ENCODE measurements at places on chromosomes 13 and 19.

GRCh38 chr13:98599502-98600328 is 22.8 kb upstream of the STK24 start:
- no peak for DNase-seq

- no peak for DNase-seq
Measured at GRCh38 chr13:18952225-18953016, 229.2 kb downstream of the TUBA3C start.

GRCh38 chr13:76043874-76044273 is 407.7 kb downstream of the LMO7 start:
- DNase-seq, result no peak

DNA sequence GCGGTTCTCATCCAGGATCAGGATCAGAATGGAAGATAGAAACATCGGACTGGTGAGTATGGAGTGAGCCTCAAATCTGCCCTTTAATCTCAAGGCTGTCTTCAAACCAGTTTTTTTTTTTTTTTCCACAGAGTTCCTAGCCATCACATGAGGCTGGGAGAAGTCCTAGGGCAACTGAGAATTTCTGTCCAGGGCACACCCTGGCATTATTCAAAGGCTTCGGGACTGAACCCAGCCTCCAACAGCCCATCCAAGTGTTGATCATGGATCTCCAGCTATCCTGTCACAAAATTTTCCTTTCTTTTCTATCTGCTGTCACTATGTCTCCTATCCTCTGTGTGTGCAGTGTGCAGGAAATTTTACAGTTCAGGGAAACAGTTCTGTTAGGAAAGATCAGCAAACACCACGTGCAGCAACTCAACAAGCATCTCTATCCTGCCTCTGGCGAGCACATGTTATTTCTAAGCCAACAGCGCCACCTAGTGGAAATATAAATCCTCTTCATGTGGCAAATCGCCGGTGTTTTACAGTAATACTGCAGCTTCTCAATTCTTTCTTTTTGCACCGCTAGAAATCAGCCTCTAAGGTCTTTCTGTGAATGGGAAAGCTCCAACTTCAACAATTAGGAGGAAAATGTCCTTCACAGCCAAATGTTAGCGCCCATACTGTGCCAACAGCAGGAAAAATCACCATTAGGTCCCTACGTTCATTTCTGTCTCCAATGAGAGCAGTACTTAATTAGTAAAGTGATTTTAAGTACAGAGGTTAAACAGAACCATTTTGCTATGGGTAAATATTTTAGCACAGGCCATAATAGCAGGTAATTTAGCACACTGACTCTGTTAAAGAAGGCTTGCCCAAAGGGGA is 21.4 kb upstream of the ZNF181 start:
- no peak for DNase-seq

- DNase-seq, result no peak
Measured at GRCh38 chr19:4713384-4713951, 10.2 kb downstream of the DPP9 start.

DNA sequence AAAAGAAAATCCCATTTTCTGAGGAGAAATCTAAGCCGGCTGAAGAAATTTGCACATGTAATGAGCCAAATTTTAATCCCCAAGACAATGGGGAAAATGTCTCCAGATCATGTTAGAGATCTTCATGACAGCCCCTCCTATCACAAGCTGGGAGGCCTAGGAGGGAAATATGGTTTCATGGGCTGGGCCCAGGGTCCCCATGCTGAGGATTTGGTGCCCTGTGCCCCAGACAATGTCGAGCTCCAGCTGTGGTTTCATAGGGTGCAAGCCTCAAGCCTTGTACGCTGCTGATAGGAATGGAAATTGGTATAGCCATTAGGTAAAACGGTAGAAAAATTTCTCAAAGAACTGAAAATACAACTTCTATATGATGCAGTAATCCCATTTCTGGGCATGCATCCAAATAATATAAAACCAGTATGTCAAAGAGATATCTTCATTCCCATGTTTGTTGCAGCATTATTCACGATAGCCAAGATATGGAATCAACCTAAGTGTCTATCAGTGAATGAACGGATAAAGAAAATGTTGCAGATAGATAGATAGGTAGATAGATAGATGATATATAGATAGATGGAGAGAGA is 19.3 kb upstream of the FREM2 start:
- DNase-seq, result no peak

DNA sequence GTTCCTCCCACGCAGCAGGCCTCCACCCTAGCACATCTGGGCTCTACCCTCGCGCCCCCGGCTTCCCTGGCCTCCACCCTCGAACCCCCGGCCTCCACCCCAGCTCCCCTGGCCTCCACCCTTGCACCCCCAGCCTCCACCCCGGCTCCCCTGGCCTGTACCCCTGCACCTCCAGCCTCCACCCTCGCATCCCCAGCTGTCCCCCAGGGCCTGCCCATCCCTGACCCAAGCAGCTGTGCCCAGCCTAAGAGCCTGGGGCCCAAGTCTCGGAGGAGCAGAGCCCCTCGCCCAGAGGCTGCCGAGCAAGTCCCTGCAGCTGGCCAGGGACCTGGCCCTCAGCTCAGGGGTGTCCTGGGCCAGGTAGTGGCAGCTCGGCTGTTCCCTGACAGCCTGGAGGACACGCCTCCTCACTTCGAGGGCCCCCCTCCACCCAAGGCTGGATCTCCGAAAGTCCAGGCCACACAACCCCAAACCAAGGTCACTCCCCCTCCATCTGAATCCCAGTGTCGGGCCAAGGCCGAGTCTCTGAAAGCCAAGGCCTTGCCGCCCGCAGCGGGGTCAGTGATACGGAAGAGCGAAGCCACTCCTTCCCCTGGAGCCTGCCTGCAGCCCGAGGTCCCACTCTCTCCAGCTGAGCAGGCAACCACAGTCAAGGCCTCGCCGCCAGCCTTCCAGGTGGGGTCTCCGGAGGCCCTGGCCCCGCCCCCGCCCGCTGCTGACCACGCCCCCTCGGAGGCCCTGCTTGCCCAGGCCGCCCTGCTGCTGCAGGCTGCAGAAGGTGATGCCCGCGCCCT is 7.9 kb upstream of the ARHGAP33 start:
- DNase-seq, result no peak

DNA sequence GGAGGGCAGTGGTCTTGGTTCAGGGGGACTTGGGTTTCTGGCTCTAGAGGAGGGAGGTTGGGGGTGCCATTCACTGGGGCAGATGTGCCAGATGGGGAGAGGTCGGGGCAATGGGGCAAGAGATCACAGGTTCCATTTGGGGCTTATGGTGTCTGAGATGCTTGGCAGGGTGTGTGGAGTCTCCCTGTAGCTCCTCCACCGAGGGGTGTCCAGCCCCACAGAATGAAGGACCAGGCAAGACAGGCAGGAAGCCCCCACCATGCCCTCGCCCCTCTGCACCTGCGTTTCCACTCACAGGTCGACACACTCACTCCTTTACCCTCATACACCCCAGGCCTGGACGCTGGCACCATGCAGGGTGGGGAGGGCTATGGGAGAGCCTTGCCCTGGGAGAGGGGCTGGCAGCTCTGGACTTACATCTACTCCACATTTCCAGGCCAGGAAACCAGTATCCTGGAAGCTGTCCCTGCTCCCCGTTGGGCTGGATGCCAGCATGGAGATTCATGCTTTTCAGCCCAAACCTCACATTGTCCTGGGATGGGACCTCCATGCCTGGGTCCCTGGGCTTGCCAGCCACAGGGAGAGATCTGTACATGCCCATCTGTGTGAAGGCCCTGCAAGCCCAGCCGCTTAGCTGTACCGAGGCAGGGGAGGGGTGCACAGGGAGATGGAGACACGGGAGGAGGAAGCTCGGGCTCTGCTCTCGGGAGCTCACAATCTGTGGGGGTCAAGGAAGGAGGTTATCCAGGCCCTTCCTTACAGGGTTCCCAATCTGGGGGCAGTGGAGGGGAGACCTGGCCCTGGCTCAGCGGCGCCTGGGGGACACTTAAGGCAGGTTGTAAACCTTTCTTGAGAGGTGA is 77.1 kb downstream of the CHST8 start:
- no peak for DNase-seq

GRCh38 chr13:26872525-26873385 is 112.2 kb upstream of the GPR12 start:
- DNase-seq, result no peak

- DNase-seq, result no peak
Measured at GRCh38 chr13:24632382-24633121, 47.7 kb upstream of the ATP12A start.

- no peak for DNase-seq
Measured at GRCh38 chr19:12695997-12696365, 450 bp downstream of the FBXW9 start.

- no peak for DNase-seq
Measured at GRCh38 chr19:34974646-34975045, 10.6 kb upstream of the ZNF792 start.

GRCh38 chr19:38145623-38146022 is 78.4 kb downstream of the DPF1 start:
- no peak for DNase-seq

GRCh38 chr19:19115954-19116353 is 22.3 kb downstream of the TMEM161A start:
- DNase-seq, result no peak

DNA sequence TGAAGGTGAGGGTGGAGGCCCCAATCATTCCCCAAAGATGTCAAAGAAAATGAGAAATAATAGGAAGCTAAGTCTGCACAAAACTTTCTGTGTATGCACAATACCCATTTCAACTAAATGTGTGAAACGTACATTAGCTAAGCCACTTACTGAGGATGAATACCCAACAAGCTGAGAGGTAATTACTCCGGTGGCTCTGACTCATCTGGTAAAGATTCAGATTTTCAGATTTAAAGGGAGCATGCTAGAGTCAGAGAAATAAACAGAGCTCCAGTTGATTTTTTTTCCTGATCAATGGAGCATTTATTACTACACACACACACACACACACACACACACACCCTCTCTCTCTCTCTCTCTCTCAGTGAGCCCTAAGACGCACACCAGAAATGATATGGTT is 194.8 kb upstream of the ARGLU1 start:
- no peak for DNase-seq

DNA sequence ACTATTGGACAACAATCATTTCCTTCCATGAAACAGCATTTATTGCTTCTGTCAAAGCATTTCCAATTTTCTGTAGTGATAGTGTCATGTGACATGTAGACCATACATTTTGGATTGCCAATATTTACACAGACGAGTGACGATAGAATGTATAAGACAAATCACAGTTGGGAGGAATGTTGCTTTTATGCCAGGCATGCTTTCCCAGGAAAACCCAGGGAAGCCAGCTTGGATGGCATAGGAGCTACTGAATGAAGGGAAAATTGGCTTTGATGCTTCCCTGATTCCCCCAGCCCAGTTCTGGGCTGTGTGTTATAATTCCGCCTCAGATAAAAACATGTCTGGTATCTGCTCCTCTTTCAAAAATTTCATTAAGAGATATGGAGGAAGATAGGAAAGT is 22.5 kb downstream of the SCEL start:
- no peak for DNase-seq

GRCh38 chr19:46076031-46076880 is 35.5 kb upstream of the IGFL4 start:
- DNase-seq, result no peak

GRCh38 chr19:38667661-38668171 is 20.3 kb downstream of the ACTN4 start:
- no peak for DNase-seq

DNA sequence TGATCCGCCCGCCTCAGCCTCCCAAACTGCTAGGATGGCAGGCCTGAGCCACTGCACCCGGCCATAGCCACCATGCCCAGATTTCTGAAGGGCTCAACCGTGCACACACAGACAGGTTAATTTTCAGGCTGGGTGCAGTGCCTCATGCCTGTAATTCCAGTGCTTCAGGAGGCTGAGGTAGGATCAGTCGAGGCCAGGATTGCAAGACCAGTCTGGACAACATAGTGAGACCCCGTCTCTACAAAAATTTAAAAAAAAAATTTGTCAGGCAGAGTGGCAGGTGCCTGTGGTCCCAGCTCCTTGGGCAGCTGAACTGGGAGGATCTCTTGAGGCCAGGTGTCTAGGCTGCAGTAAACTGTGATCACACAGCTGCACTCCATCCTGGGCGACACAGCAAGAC is 7.6 kb downstream of the TIMM13 start:
- DNase-seq, result no peak

DNA sequence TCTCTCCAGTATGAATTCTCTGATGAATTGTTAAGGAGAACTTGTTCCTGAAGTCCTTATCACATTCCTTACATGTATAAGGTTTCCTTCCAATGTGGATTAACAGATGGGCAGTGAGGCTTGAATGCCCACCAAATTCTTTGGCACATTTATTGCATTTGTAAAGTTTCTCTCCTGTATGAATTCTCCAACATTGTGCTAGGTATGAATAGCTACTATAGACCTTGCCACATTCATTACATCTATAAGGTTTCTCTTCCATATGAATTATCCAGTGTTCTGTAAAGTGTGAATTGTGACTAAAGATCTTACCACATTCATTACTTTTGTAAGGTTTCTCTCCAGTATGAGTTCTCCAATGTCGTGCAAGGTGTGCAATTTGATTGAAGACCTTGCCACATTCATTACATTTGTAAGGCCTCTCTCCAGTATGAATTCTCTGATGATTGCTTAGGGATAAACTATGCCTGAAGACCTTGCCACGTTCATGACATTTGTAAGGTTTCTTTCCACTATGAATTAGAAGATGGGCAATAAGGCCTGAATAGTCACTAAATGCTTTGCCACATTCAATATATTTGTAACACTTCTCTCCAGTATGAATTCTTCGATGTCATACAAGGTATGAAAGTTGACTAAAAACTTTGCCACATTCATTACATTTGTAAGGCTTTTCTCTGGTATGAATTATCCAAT is 20.4 kb downstream of the ZNF578 start:
- DNase-seq, result no peak

- no peak for DNase-seq
Measured at GRCh38 chr13:111242585-111242984, 77.9 kb upstream of the TEX29 start.
